ENCODE measurements at places on chromosomes 11 and 22. TPM values are rescaled to one million over a fixed set of nuclear protein-coding genes. Genes with fewer than 3 reads are reported as not detected.

The CHST1 gene
- 3.2 TPM for total RNA-seq

The ASCL3 gene
- total RNA-seq: not detected

The SMIM35 gene
- not detected for total RNA-seq

The OR51I1 gene
- total RNA-seq: not detected

The ESAM gene
- 43.1 TPM for total RNA-seq

The MYOD1 gene
- 0.27 TPM for total RNA-seq

The SOX10 gene
- total RNA-seq: 1.9 TPM

The KRTAP5-9 gene
- total RNA-seq: not detected

The MS4A6E gene
- total RNA-seq: not detected

The OR10A2 gene
- total RNA-seq: not detected

The TSGA10IP gene
- not detected for total RNA-seq

The YAP1 gene
- total RNA-seq: 92.9 TPM

The LGALS12 gene
- total RNA-seq: 2.6 TPM

The CLMP gene
- total RNA-seq: 8.6 TPM

The PICK1 gene
- 20.9 TPM for total RNA-seq

The MPEG1 gene
- 18.3 TPM for total RNA-seq

The SUSD2 gene
- 2.8 TPM for total RNA-seq

The TRIM64C gene
- total RNA-seq: not detected

The ARHGAP20 gene
- total RNA-seq: 0.46 TPM

The RASL10A gene
- 1.1 TPM for total RNA-seq

The NPAS4 gene
- not detected for total RNA-seq

The OR51B5 gene
- total RNA-seq: not detected

The THAP7 gene
- total RNA-seq: 17.0 TPM

The GLYAT gene
- total RNA-seq: 1.4 TPM

The PRDM11 gene
- 16.0 TPM for total RNA-seq

The POU2AF2 gene
- not detected for total RNA-seq

The MMP13 gene
- total RNA-seq: not detected

The OR51A2 gene
- not detected for total RNA-seq

The SCGB1A1 gene
- not detected for total RNA-seq

The OR10A6 gene
- total RNA-seq: not detected

The UPB1 gene
- 1.3 TPM for total RNA-seq

The PDE3B gene
- total RNA-seq: 4.5 TPM

The GLB1L3 gene
- not detected for total RNA-seq

The MEI1 gene
- total RNA-seq: 0.41 TPM

The DGAT2 gene
- 25.5 TPM for total RNA-seq

The NLRX1 gene
- total RNA-seq: 32.4 TPM

The OR52E5 gene
- not detected for total RNA-seq

The GPHA2 gene
- total RNA-seq: not detected

The PANX2 gene
- total RNA-seq: 0.43 TPM

The NUP160 gene
- total RNA-seq: 15.3 TPM

The SOX6 gene
- total RNA-seq: 14.1 TPM

The RIMBP3C gene
- not detected for total RNA-seq

The GGT1 gene
- total RNA-seq: 2.3 TPM

The SPDYC gene
- total RNA-seq: not detected

The TMEM45B gene
- not detected for total RNA-seq

The ZNF215 gene
- 0.60 TPM for total RNA-seq

The CNTF gene
- 0.70 TPM for total RNA-seq

The ELFN2 gene
- 0.22 TPM for total RNA-seq

The PHLDA2 gene
- 0.65 TPM for total RNA-seq

The SCUBE1 gene
- 0.89 TPM for total RNA-seq

The SAA4 gene
- not detected for total RNA-seq

The TIGD3 gene
- total RNA-seq: 0.54 TPM

The OR2AT4 gene
- total RNA-seq: not detected

The PHOX2A gene
- total RNA-seq: not detected

The FXYD2 gene
- total RNA-seq: 2.7 TPM

The PARVG gene
- 3.1 TPM for total RNA-seq

The KCTD14 gene
- total RNA-seq: 0.24 TPM

The EMSY gene
- total RNA-seq: 17.9 TPM

The FDX1 gene
- 22.5 TPM for total RNA-seq

The LRRC4C gene
- 1.0 TPM for total RNA-seq

All from Right ventricle myocardium inferior (tissue), 1 donor.